ENCODE measurements at places on chromosomes 2 and 18.

DNA sequence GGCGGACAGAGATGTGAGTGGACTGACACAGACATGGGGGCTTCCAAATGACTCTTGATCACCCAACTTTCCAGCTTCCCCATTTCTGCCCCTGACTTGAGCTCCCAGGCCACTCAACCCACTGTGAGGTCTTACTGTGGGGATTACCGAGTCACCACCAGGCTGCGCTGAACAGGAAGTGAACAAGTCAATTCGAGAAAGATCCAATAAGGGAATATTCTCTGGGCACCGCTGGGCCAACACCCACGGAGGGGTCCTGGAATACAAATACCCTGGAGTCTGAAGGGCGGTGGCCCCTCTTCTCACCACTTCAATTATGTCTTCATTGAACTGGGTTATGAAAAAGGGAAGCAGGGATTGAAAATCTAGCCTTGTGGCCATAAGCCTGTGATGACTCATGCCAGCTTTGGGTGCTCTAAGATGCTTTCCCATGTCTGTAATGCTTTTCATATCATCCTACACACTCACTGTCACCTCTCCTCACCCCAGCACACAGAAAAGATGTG lies 37.7 kb downstream of the BCL11A start:
- DNase-seq: no peak

GRCh38 chr2:102282678-102283091 lies 28.7 kb upstream of the IL1RL1 start:
- no peak for DNase-seq

DNA sequence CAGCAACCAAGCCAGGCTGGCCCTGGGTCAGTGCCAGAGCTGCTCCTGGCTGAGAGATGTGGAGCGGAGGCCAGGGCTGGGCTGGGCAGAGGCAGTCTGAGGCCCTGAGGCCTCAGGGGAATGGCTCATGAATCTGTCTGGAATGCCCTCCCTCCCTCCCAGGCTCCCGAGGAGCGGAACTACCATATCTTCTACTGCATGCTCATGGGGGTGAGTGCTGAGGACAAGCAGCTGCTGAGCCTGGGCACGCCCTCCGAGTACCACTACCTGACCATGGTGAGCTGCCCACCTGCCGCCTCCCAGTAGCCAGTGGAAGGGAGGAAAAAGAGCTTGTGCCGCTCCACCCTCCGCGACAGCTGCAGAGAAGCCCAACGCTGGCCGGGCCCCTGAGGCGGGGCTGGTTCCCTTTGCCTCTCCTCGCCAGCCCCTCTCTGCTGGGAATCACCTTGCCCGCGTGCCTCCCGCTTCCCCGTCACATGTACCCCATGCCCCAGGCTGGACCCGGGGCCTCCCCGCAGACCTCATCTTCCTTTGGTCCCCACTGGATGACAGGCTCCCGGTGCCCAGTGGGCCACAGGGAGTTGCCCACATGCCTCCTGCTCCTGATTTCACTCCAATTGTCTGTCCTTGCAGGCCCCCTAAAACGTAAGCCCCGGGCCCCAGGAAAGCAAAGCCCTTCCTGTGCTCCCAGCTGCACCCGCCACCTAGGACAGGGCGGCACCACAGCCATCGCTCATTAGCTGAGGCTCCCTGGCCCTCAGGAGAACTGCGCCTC lies 41.1 kb downstream of the MYO7B start:
- DNase-seq: no peak

- DNase-seq: no peak
Observed at GRCh38 chr2:18242716-18243115, 317.7 kb downstream of the RDH14 start.

DNA sequence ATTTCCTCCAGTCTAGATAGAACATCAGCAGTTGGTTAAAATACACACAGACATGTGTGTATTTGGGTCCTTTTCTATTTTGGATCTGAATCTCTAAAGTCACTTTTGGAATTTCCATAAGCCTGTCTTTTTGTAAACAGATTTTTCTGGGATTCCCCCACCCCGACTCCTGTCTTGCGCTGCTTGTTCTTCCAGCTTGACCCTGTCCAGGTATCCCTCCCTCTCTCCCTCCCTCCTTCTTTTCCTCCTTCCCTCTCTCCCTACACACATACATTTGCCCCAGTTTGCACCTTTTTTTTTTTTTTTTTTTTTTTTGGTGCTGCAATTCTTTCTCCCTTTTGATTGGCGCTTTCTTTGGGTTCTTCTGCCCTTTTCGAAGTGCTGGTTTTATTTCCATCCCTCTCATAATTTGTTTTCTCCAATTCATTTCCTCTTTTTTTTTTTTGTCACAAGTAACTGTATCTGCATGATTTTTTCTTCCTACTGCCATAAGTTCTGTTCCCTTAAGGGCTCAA lies 114.8 kb upstream of the SERTAD2 start:
- no peak for DNase-seq

DNA sequence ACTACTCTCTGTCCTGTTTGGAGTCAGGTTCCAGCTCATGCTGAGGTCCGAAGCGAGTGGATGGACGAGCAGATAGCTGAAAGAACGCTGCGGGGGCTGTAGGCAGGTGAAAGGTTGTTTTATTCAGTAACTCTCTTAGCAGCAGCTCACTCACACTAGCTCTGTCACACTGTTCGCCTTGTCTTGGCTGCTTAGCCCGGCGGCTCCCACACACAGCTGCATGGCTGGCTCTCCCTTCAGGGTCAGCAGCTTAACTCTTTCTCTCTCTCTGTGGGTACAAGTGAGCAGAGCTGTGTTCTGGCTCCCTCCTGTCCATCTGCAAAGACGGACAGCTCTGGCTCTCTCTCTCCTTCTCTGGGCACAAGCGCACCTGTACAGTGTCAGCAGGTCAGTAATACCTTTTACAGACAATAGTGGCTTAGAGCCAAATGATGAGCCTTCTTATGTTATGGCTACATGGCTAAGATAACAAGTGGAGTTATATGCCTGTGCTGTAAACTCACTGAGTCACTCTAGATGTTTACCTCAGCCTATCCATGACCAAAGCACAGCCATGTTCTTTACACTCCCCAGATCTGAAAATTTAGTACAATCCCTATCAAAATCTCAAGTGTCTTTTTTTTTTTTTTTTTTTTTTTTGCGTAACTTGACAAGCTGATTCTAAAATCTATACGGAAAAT lies 149.3 kb downstream of the GALNT1 start:
- no peak for DNase-seq

DNA sequence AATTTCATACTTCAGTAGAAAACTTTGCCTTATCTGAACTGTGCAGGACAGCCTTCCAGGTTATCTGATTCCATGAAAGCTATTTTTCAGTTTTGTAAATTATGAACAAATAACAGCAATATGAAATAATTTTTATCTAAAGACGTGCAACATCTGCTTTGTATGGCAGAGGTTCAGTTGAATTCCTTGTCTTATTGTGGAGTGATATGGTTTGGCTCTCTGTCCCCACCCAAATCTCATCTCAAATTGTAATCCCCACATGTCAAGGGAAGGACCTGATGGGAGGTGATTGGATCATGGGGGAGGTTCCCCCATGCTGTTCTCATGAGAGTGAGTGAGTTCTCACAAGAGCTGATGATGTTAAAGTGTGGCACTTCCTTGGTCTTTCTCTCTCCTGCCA lies 18.1 kb upstream of the RPIA start:
- no peak for DNase-seq

DNA sequence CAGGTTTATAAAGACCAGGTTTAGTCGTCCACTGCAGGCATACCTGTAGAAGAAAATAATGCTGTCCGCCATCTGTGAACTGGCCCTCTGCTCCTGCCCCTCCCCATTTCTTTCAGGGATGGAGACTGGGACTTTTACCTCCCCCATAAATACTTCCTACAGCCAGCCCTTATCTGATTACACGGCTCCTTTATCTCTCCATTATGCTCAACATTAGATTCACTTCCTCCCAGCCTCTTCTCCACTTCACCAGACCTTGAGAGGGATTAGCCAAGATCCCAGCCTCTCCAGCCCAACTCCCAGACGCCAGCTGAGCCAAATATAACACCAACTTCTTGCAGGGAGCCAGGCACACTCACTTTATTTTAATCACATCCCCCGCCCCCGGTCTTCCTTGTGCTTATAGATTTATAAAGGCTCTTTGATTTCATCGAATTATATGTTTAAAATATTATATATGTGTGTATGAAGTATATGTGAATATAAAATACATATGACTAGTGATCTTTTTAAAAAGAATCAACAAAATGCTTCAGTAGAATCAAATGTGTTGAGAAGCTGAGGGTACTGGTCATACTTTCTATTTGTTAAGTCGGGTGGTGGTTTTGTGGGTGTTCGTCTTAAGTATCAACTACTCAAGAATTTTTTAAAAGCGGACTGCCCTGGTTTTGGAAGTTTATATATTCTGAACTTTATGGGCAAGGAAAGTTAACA lies 81.0 kb downstream of the SPRED2 start:
- no peak for DNase-seq

GRCh38 chr2:126839796-126840195 lies 58.9 kb upstream of the TEX51 start:
- DNase-seq: no peak

GRCh38 chr2:109356324-109357035 lies 227.5 kb downstream of the SH3RF3 start:
- DNase-seq: no peak

- no peak for DNase-seq
Observed at GRCh38 chr2:212001325-212001724, 537.3 kb downstream of the ERBB4 start.

DNA sequence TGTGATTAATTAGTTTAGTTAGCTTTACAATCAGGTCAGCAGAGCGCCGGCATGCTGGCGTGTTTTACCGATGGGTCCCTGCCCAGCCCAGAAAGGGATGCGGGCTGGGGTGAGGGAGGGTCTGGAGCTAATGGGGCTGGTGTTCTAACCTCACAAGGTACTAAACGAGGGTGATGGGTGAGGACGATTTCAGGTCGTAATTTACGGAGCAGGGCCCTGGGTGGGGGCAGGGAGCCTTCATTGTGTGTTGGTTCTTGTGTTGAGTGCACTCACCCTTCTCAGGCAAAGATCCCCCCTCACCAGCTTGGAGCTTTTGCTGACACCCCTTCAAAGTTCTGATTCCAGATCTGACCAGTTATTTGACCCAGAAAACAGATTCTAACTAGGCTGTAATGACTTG lies 39.5 kb downstream of the PTGR3 start:
- DNase-seq: no peak

DNA sequence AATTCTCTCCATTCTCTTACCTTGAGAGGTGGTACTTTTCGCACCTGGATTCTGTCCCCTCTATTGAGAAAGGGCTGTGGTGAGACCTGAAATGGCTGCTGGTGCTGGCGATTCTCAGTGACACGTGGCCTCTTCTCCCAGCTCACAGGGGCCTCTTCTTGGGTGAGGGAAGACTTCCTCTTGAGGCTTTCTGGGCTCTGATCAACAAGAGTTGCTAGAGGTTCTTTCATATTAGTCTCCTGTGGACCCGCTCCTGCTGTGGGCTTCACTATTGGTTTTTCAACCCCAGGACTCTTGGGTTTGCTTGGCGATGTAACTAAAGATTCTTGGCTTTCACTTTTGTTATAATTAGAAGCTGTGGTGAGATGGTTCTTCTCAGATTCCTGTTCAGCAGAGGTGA lies 76.3 kb upstream of the DTNB start:
- DNase-seq: no peak

- no peak for DNase-seq
Observed at GRCh38 chr18:31679791-31680432, 4.5 kb downstream of the B4GALT6 start.

- DNase-seq: no peak
Observed at GRCh38 chr2:188766471-188766856, 207.7 kb upstream of the COL3A1 start.

Data from stimulated activated CD4-positive, alpha-beta T cell treated with anti-CD3 and anti-CD28 coated beads, Interleukin-4, amount 100 ng/mL, for 48 hours (primary cell).